COLO829 (cell line): ENCODE measurements at places on chromosomes 7 and 10.
A peak's percentile ranks its signal among the peaks of the same experiment; 100 is the strongest.

GRCh38 chr7:151782598-151783448 lies 94.1 kb downstream of the PRKAG2 start:
- no peak for DNase-seq

DNA sequence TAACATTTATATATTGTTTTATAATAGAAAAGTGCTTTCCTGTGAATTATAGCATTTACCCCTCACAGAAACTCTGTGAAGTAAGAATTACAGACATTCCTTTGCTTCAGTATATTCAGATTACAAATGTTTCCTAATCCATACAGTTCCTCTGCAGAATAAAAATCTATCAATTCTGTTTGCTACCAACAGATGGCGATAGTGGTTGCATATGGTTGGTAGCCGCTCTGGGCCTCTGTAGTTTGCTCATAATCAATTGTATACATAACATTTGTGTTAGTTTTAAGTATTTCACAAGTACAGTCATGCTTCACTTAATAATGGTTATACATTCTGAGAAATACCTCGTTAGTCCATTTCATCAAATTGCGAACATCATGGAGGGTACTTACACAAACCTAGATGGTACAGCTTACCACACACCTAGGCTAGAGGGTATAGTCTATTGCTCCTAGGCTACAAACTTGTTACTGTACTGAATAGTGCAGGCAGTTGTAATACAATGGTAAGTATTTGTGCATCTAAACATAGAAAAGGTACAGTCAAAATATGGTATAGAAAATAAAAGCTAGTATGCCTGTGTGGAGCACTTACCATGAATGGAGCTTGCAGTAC lies 94.4 kb upstream of the STEAP4 start:
- peak; percentile 22 for DNase-seq

DNA sequence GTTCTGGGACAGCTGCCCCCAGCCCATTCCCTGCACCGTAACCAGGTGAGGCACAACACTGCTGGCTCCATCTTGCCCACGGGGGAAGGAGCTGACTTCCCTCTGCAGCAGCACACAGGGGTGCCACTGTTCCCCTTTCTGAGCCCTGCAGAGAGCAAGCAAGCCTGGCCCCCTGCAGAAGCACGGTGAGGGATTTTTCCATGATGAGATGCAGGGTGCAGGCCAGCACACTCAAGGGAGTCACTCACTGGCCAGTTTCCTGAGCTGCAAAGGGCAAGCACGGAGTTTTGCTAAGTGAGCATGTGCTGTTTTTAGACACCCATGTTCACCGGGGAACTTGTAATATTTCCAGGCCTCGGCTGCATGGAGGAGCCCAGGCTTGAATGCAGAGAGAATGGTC lies 176.6 kb downstream of the PIP4K2A start:
- no peak for DNase-seq

- DNase-seq = no peak
These were observed 6.7 kb downstream of the SKAP2 start for GRCh38 chr7:26857506-26858240.

- DNase-seq = no peak
These were observed 30.7 kb downstream of the ACSL5 start for GRCh38 chr10:112404617-112405016.
